Osteocyte (in vitro differentiated cells): ENCODE measurements at places on chromosomes 12 and 14.

GRCh38 chr12:57603815-57604453, 690 bp upstream of the DTX3 start:
- DNase-seq: no peak

GRCh38 chr12:91406920-91407341, 224.3 kb upstream of the DCN start:
- DNase-seq: no peak

GRCh38 chr14:92426237-92426636, 87.3 kb upstream of the RIN3 start:
- DNase-seq: no peak

DNA sequence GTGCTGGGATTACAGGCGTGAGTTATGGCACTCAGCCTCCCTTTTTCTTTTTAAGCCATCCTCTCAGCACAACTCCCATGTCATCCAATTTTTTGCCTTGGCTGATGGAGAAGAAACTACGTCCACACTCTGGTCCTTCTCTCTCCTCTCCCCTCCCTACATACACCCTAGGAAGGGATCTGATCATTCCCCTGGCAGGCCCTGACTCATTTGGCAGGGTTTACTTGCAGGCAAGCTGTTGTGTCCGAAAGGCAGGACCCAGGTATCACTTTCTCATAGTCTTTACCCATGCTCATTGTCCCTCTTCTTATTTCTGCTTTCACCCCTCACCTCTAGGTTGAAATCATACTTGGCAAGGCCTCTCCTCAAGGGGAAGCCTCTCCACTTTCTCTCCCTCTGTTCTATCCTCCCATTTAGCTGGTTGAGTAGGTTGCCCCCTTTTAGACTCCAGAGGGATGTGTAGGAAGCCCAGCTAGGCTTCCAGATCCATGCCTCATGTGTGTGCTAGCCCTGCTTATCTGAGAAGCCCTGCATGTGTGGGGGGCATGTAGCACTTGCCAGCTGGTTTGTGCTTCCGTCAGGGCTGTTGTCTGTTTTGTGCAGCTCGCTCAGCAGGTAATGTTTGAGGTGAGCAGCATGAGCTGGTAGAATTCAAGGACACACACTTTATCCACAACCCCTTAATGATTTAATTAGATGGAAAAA, 14.8 kb downstream of the GPR19 start:
- DNase-seq: no peak

DNA sequence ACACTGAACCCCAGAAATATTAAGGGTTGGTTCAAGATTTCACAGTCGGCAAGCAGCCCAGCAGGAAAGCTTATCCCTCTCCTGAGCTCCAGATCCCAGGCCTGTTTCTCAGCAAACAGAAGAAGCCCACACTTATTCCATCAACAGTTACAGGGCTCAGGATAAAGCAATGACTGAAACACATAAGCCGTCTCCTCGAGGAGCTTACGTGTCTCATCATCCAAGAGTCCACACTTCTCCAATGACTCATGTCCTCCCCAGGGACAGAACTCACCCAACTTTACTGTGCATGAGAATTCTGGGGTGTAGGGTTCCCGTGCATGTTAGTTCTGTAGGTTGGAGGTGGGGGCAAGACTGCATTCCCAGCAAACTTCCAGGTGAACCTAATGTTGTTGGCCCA, 31.2 kb downstream of the GSC start:
- no peak for DNase-seq

- DNase-seq: no peak
These were observed 54.3 kb downstream of the GALNT9 start for GRCh38 chr12:132275110-132275531.

GRCh38 chr12:111203446-111203845, 165.4 kb downstream of the PHETA1 start:
- no peak for DNase-seq

GRCh38 chr14:100604121-100604501, 16.9 kb upstream of the BEGAIN start:
- DNase-seq: no peak

DNA sequence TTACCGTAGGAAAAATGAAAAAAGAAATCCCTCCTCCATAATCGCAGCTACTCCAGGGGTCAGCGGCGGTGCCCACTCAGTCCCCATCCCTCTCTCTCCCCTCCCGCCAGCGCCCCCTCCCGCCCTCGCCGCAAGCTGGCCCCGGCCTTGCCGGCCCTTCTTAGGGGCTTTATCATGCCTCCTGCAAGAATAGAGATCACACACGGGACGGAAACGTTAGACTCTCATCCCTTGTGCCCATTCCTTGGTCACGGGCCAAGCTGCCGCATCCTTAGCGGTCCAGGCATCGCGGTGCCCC, 692 bp upstream of the COX14 start:
- no peak for DNase-seq

DNA sequence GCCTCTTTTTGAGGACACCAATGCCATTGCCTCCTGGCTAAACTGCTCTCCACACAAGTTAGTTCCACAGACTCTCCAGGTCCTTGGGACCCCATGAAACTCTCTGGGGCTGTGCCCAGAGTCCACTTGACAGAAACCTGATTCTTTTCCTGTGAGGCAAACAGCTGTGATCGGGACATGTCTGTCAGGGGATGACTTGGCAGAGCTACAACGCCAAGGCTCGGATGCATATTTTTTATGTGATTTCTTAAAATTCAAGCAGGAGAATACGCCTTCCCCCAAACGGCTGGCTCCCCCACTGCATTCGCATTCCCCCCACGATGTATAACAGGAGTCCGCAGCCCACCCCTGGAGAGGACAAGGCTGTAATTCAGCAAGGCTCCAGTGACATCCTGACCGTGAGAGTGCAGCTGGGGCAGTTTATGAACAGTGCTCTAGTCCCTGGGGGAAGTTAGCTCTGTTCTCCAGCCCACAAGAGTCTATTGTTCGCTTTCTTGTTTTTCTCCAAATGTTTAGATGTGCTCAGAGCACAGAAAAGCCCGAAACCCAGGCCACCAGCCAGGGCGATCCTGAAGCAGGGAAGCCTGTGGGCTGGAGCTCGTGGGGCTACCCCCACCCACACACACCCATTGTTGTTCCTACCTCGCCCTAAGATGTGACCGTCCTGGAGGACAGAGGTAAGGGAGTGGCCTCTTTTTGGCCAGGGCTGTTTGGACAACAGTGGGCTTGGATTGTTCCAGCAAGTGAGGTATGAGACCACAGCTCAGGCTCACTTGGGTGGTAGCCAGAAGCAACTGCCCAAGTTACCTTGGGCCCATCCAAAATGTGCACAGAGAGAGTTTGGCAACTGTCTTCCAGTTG, 159.5 kb downstream of the ZFP36L1 start:
- DNase-seq: peak; percentile 78

DNA sequence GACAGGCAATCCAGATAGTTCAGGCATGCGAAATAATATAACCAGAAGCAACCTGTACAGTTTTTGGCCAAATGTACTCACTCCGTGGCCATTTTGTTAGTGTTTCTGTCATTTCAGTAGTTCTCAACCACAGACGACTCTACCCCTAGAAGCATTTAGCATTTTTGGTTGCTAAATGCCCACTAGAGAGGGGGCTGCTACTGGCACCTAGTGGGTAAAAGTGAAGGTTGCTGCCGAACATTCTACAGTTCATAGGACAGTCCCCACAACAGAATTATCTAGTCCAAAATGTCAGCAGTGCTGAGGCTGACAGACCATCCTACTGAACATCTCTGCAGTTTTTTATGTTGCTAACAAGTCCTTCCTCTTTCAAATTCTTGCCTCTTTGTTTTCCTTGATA, 107.4 kb downstream of the TSHR start:
- no peak for DNase-seq

- DNase-seq: no peak
These were observed 7.5 kb downstream of the UTP20 start for GRCh38 chr12:101287357-101287756.

GRCh38 chr14:81509321-81509720, 24.3 kb downstream of the SEL1L start:
- no peak for DNase-seq

DNA sequence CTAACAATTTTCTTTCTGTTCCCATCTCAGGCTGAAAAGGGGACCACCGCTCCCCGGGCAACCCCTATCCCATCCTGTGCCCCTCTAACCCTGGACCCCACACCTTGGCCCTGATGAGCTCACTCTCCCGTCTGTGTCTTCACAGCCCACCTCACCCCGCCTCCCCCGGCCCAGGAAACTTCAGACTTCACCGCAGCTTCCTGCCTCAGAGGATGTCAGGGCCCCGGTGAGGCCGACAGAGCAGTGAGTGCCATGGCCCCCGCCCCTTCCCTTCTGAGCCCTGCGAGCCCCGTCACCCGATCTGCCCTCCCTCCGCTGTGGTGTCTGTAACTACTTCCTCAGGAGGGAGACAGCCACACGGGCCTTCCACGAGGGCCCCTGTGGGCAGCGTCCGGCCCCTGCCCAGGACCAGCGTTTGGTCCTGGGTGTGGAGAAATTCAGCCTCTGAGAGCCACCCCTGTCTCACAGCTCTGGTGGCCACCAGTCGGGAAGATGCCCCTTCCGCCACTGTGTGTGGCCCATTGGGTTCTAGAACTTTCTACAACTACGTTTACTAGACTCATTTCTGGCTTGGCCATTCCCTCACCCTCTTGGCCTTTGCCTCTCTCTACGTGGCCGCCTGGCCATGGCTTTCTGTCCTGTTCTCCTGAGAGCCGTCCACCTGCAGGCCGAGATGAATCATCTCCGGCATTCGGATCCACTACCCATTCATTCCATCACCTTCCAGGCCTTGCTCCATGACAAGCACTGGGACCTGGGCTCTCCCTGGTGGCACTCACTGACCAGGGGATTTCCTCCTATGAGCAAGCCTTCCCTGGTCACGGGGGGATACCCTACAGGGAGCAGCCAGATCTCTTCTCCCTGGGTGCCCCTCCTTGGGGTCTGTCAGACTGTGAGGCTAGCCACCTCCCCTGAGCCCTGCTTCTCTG, 3.4 kb downstream of the RHOF start:
- DNase-seq: no peak

GRCh38 chr12:59149995-59150642, 229.8 kb upstream of the LRIG3 start:
- no peak for DNase-seq

DNA sequence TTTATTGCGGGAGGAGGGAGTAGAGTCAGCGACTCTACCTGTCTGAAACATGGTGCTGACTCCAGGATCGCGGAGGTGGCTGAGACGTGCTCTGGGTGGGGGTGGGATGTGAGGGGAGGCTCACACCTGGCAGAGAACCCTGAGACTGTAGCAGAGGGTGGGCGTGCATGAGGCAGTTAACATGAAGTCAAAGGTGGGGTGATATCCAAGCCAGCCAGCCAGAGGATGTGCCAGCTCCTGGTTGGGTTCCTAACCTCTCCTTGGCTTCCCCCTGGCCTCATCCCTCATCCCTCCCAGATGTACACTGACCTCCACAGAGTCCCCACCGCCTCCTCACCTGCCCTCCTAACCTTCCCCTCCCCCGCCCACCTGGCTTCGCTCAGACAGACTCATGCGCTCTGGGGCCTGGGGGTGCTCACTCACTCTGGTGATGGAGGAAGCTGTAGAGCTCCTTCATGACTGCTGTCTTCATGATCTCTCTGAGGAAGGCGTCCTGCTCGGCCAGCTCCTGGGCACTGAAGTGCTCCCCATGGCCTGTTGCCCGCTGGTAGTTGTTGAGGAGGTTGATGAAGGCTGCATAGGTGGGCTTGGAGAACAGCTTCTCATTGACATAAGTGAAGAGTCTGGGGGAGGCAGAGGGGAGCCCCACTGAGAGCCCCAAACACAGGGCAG, 9.3 kb downstream of the ENDOU start:
- peak; percentile 80 for DNase-seq

- no peak for DNase-seq
These were observed 10.8 kb downstream of the BEGAIN start for GRCh38 chr14:100576091-100577085.

DNA sequence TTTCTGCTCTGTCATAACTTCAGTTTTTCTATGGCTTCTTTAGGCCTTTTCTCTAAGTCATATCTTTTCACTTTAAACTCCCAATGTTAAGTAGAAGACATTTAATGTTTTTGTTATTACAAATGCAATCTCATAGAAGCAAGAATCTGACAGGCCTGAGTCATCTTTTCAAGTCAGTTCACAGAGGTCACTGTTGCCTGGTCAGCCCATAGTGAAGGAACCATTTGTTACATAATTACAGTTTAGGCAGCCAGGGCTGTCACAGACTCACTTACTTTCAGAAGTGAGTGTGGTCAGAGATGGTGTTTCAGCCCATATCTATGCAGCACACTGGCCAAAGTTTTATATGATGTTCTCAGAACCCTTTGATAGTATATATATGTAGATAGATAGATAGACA, 46.5 kb downstream of the CCER1 start:
- no peak for DNase-seq

- DNase-seq: no peak
These were observed 24.1 kb downstream of the CEP83 start for GRCh38 chr12:94435511-94435927.

- no peak for DNase-seq
These were observed 99.6 kb upstream of the PLXNC1 start for GRCh38 chr12:94048757-94049156.

DNA sequence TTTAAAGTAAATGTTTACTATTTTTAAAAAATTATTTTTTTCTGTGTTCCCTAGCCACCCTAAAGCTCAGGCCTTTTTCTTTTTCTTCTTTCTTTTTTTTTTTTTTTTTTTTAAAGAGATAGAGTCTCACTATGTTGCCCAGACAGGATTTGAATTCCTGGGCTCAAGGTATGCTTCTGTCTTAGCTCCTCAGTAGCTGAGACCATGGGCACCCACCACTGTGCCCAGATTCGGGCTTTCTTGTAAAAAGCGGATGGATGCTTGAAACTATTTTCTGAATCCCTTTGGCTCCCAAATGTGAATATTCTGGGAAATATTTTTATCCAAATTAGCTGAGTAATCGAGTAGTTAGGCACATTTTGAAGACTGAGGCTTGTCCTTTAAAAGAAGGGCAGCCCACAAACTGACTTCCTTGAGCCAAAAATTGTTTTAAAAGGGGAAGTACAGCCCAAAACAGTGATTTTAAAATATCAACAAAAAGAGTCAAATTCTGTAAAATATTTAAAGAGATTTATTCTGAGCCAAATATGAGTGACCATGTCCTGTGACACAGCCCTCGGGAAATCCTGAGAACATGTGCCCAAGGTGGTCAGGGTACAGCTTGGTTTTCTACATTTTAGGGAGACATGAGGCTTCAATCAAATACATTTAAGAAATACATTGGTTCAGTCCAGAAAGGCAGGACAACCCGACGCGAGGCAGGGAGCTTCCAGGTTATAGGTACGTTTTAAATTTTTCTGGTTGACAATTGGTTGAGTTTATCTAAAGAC, 28.8 kb upstream of the HIGD1C start:
- peak; percentile 25 for DNase-seq

DNA sequence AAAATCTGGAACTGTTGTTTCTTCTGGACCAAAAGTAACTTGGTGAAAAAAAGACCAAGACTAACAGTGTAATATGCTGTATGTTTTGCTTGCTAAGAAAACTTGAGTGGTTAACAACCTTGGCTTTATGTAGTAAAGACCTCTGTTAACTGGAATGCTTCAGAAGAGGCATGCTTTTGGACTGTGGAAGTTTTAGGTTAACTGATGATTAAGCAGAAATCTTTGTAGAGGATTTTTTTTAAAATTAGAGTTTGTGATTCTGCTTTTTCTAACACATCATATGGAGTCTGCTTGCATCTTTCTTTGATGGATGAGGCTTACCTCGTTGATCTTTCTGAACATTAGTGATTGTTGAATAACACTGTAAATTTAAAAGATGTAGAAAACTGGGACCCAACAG, 17.5 kb downstream of the PELI2 start:
- DNase-seq: no peak

- DNase-seq: no peak
These were observed 53.8 kb upstream of the CCDC196 start for GRCh38 chr14:66432334-66432733.

- DNase-seq: no peak
These were observed 1.4 kb upstream of the SLC8A3 start for GRCh38 chr14:70190156-70190555.
